Thoracic aorta endothelial cell (primary cell): ENCODE measurements at places on chromosomes 3 and 15. TPM values are rescaled to one million over a fixed set of nuclear protein-coding genes. Genes with fewer than 3 reads are reported as not detected.

RAB5A gene
- 113 and 127 TPM in 2 replicates for total RNA-seq

P2RY14 gene
- not detected in 2 replicates for total RNA-seq

COL7A1 gene
- 0.13 and 0.14 TPM in 2 replicates for total RNA-seq

WNT7A gene
- not detected in 2 replicates for total RNA-seq

MYRIP gene
- total RNA-seq: 17.7 and 29.0 TPM in 2 replicates

ESYT3 gene
- under 0.01 and 0.07 TPM in 2 replicates for total RNA-seq
